ENCODE measurements at places on chromosomes 6 and 20.

DNA sequence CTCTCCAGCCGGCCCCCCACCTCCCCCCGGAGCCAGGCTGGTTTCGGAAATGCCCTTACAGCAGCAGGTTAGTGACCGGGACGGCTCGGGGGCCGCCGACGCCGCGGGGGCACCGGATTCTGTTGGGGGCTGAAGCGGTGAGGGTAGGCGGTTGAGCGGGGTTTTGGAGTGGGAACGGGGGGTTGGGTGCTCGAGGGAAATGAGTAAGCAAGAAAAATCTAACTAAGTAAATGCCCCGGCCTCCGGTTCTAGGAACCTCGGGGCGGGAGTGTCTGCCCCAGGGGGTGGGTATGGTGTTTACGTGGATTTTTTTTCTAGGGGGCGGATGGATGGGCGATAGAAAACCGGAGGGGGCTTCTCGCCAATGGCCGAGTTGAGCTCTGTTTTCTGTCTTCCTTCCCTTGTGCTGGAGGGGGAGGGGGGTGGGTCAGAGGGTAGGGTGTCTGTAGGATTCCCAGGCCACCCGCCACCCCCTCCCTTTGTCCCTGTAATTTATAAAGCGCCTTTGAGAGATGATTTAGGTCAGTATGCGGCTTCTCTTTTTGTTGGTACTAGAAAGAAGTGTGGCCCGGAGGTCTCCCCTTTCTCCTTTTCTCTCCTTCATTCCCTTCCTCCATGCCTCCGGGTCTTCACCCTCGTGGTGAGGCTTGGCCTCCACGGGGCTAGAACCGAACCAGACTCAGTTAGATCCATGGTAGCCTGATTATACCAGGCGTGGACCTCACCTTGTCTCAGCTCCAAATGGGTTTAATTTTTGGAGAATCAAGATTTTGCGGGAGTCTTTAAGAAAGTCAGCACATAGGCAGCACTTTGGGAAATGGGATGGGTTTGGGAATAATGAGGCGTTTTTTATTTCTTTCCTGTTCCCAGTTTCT, 2.3 kb downstream of the E2F3 start:
- DNase-seq, result no peak

GRCh38 chr6:165551828-165552227, 111.2 kb downstream of the PDE10A start:
- no peak for DNase-seq

DNA sequence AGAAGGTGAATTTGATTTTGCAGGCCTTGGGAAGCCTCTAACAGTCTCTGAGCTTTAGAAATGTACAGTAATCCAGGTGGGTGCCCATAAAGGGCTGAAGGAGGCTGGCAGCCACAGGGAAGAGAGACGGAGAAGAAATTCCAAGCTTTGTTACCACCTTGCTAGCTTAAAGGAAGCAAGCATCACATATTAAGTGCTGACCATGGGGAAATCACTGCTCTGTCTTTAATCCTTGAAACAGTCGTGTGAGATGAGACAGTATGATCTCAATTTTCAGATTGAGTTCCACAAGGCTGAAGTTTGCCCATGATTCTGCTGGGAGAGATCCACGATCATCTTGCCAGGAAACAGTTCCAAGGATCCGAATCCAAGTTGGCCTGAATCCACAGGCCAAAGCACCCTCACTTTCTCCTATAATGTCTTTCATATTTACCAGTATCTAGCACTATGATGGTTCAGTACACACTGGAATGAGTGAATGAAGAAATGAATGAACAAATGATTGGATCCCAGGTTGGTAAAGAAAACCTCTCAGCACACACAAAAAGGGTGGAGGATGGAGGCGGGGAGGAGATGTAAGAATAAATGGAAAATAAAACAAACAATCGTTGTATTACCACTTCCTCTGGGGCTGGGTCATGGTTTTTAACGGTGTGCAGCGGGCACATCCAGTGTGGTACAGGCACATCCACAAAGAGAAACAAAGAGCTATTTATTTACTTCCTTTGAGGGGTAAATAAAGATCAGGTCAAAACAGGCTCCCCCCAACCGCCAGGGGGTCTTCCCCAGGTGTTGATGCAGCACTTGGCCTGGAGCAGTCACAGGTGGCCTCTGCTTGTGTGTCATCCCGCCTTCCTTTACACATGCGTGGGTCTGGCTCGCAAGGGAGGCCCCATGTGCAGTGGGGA, 28.2 kb upstream of the TAF8 start:
- no peak for DNase-seq

DNA sequence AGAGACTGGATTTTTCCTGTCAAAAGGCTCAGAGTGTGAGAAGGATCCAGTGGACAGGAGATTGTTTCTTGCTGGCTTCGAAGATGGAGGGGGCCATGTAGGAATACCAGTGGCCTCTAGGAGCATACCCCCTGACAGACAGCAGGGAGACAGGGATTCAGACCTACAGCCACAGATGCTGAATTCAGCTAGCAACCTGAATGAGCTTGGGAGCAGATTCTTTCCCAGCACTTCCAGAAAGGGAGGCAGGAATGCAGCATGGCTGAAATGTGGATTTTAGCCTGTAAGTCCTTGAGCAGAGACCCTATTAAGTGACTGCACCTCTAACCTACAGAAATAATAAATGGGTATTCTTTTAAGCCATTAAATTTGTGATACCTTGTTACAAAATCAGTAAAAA, 44.6 kb downstream of the STXBP5 start:
- DNase-seq, result no peak

GRCh38 chr6:1971612-1972011, 273.8 kb downstream of the GMDS start:
- no peak for DNase-seq
